Stimulated activated memory B cell treated with anti-CD40 and anti-IgM and Interleukin-4, amounts not matched to agents 10 μg/mL and 1 μg/mL and 100 μg/mL, for 72 hours (primary cell): ENCODE measurements at places on chromosomes 11 and 22.

DNA sequence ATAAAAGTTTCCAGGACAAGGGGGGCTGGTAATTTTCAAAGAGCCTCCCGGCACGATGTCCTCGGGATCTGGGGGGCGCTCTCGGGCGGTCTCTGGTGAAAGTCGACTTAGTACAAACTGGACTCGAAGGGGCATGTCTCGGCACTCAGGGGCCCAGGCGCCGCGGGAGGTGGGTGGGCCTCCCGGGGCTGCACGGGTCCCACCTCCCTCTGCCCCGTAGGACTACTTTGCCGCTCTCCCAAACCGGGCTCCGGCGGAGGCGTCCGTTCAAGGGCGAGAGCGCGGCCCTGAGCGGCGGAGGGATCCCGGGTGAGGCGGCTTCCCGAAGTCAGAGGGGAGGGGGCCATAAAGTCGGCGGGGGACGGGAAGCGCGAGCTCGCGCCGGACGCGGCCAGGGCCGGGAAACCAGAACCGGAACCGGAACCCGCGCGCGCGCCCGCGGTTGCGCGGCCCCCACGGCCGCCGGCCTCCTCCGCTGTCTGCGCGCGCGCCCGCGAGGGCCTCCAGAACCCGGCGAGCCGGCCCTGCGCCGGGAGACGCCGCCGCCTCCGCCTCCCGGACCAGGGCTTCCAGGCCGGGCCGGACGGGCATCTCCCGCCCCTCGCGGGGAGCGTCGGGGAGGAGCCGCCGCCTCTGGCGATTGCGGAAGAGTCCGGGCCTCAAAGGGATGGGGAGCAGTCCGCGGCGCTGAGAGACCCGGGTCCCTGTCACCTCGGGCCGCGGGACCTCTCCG is at the start of gene ARHGEF12:
TSS of gene ARHGEF12 (plus strand) at position 506 of the 733 bp plus-strand sequence. CDS start 831 bp downstream, outside the sequence.
- peaks cover 31% of the 10 kb centered on the region for H3K4me1 ChIP-seq
- H3K36me3 ChIP-seq, result no peaks in the 10 kb centered on the region
- ATAC-seq, result peak; percentile 88
- H3K27me3 ChIP-seq, result peaks cover 55% of the 10 kb centered on the region
- peak within 1 kb of the TSS; percentile 74 for H3K27ac ChIP-seq

GRCh38 chr22:40056559-40056958 is 61.8 kb downstream of the FAM83F start:
- no peak overlapping the region for H3K4me3 ChIP-seq
- H3K4me1 ChIP-seq, result peaks cover 66% of the 10 kb centered on the region
- H3K27ac ChIP-seq, result peak overlapping the region; percentile 89
- no peaks in the 10 kb centered on the region for H3K27me3 ChIP-seq

- H3K4me3 ChIP-seq, result no peak overlapping the region
- no peak for ATAC-seq
- H3K27ac ChIP-seq, result no peak overlapping the region
Observed at GRCh38 chr11:6077723-6078122, 29.8 kb upstream of the OR56B4 start.

DNA sequence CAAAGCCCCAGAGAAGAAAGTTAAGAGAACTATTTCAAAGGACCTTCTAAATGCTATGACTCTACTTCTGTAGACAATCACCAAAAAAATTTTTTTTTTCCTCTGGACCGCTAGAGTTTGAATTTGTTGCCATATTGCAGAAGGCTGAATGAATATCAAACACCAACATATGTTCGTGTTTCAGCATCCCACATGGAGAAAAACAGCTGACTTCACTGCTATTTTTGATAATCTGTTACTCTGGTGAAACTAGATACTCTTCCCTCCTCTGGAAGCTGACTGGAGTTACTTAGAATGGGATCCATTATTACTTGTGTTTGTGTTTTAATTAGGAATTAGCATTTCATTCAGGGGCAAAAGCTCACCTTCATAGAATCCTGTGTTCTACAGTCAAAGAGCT is 447.0 kb downstream of the AASDHPPT start:
- H3K27me3 ChIP-seq, result no peaks in the 10 kb centered on the region
- no peak overlapping the region for H3K27ac ChIP-seq
- no peaks in the 10 kb centered on the region for H3K4me1 ChIP-seq
- no peak for ATAC-seq

- no peaks in the 10 kb centered on the region for H3K27me3 ChIP-seq
- H3K36me3 ChIP-seq, result peaks cover 41% of the 10 kb centered on the region
- peak overlapping the region; percentile 44 for H3K4me3 ChIP-seq
- H3K27ac ChIP-seq, result peak overlapping the region; percentile 89
Observed at GRCh38 chr11:88300888-88301487, 36.5 kb downstream of the CTSC start.

- no peaks in the 10 kb centered on the region for H3K36me3 ChIP-seq
- no peak overlapping the region for H3K4me3 ChIP-seq
- H3K4me1 ChIP-seq, result no peaks in the 10 kb centered on the region
- peaks cover 43% of the 10 kb centered on the region for H3K27me3 ChIP-seq
- no peak overlapping the region for H3K27ac ChIP-seq
Observed at GRCh38 chr11:93238956-93239355, 41.2 kb upstream of the SLC36A4 start.

DNA sequence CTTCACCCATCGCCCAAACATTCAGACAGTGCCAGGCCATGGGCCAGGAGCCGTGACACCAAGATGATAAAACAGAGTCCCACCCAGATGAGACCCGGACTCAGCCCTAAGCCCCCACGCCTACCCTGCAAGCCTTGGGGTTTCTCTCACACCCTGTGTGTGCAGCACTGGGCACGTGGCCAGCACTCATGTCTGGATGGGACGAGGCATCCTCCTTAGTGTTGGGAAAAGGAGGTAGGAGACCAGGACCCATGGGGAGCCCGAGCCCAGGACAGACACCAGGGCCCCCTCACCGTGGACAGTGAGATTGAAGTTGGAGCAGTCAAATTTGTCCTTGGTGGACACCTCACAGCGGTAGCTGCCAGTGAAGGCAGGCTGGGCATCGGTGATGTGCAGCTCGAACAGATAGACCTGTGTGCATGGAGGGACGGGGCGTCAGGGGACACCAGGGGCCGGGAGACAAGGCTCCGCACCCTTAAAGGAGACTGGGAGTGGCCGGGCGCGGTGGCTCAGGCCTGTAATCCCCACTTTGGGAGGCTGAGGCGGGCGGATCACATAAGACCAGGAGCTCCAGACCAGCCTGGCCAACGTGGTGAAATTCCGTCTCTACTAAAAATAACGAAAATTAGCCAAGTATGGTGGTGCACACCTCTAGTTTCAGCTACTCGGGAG is 4.2 kb downstream of the MYBPC3 start:
- H3K4me1 ChIP-seq, result no peaks in the 10 kb centered on the region
- no peak for ATAC-seq
- no peak overlapping the region for H3K27ac ChIP-seq
- no peaks in the 10 kb centered on the region for H3K27me3 ChIP-seq
- H3K4me3 ChIP-seq, result no peak overlapping the region
